ENCODE measurements at places on chromosomes 6 and 20.

DNA sequence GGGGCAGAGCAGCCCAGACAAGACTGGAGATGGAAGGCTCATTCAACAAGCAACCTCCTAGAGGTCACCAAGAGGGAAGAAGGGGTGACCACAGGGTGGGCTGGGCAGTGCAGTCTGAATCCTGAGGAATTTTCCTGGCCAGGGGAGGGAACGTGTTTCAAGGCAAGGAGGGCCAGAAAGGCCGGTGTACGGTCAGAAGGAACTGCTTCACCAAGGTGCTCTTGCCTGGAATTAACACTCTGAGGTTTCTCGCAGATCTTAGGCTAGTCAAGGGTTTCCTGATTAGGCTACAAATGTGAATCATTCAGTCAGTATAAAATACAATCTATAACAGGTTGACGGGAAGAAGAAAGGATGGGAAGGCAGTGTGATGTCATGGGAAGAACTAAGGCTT, 199.3 kb downstream of the LRFN2 start:
- no peak for DNase-seq

DNA sequence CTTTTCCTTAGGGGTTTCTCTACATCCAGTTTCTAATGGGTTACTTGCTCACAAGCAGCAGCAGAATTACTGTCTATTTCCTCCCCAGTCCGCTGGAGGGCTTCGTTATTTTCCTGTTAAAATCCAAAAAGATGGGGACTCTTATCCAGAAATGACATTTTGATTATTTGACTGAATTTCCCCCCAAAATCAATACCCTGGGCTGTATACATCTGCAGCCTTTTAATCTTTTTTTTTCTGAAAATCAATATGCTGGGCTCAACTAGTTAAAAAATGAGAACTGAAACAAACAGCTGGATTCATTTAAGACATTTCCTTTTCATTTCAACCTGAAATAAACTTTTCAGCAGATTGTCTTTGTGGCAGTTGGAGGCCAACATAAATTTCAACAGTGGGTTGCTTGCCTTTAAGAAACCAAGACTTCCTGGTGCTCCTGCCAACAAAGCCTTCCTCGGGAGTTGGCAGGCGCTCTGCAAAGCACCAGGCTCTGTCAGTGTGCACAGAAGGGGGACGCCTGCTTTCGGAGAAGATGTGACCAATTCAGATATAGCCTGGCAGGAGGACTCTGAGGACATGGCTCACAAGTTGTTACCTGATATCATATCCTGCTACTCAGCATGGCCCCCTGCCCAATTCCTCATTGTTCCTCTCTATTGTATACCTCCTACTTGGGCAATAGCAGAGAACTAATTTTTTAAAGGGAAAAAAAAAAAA, 204.7 kb upstream of the ARG1 start:
- DNase-seq = peak; percentile 12

- no peak for DNase-seq
Observed at GRCh38 chr20:36091561-36092397, 62.8 kb upstream of the EPB41L1 start.

GRCh38 chr6:139863964-139864363, 489.5 kb upstream of the CITED2 start:
- no peak for DNase-seq

DNA sequence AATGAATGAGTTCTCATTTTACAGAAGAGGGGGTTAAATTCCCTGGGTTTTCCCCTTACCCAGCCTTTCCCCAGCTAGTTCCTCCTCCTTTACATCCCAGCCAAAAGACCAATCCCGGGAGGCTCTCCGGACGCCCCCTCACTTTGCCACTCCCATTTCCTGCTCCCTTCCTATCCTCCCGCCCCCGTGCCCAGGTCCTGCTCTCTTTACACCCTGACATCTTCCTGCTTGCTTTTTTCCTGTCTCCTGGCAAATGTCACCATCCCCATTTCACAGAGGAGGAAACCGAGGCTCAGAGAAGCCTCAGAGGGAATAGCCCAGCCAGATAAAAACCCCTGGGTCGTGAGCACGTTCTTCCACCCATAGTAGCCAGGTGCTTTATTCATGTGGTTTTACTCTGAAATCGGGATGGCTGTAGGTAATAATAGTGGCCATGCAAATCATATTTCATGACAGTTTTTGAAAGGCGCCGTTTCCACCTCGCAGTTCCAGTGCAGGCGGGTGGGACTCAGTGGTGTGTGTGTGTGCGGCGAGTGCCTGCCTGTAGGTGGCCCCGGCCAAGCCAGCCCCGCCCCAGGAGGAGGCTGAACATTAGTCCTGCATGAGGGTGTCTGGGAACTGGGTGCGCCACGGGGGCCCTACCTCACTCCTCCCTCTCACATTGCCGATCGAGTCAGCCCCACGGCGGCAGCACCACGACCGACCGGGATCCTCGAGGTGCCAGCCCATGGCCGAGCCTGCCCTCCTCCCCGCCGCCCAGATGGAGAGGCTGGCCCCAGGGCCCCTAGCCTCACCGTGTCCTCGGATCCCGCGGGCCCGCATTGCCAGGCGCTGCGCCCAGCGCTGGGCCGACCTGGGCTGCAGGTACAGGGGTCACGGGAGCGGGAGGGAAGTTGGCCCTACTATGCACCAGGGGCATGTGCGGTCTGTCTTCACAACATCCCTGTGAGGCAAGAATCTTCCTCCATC, at the start of gene ARHGAP40:
TSS of gene ARHGAP40 (plus strand) at position 594 of the 969 bp plus-strand sequence.
- no peak for DNase-seq

DNA sequence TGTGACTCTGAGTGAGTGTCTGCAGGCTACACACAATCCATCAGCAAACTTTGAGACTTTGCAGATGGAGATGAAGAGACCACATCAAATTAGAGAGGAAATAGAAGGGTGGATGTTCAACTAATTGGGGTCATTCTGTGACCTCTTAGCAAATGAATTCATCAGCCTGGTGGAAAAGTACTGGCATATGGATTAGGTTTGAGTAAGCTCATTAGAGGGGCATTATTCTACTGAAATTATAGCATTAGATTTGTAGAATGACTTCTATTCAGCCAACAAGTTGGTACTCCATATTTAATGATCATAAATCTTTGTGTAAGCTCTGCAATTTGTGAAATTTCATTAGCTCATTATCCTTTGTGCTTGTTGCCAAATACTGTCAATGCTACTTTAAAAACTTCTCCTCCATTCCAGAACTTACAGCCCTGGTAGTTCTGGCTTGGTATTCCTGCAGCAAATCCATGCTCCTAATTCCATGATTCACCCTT, 63.8 kb downstream of the ADTRP start:
- no peak for DNase-seq

DNA sequence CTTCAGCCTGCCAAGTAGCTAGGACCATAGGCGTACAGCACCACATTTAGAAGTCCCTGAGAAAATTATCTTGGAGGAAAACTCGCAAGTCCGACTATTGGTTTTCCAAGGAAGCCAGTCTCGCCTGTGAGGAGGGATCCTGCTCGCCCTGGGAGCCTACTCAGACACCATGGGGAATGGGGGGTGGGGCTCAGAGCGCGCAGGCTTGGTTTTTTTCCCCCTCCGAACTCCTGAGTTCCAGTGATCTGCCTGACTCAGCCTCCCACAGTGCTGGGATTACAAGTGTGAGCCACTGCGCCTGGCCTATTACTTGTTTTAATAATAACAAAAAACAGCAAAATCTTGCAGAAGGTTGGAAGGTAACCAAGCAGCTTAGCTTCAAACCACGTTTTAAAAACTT, 153.7 kb downstream of the OR2B2 start:
- DNase-seq = no peak

DNA sequence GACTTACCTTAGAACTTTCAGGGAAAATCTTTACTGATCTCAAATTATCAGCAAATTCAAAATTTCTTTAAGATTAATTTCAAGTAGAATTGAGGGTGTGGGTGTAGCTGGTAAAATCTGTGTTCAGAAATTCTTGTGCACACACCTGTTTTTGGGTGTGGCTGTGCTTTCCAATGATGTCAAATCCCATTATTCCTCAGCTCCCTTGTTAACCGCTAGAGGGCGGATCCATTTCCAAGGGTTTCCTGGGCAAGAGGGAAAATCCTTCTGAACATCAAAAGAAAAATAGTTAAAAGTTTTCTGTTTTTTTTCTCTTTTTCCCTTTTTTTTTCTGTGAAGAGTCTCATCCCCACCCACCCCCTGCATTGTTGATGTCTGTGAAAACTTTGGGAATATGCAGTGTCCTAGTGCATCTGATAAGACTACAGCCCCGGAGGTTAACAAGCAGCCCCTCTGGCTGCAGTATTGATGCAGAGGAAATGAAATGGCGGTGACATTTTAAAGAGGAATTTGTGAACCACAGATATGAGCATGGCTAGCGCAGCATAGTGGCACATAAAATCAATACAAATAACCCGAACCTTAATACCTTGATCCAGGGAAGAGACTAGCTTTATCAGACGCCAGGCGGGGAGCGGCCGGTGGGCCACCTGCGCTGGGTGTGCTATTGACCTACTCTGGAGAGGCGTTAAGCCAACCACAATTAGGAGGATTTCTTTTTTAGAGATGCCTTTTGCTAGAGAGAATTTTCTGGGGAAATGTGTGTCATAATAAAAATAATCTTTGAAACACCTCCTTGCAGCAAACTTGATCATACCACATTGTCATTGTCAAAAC, 130.9 kb downstream of the FOXA2 start:
- no peak for DNase-seq

DNA sequence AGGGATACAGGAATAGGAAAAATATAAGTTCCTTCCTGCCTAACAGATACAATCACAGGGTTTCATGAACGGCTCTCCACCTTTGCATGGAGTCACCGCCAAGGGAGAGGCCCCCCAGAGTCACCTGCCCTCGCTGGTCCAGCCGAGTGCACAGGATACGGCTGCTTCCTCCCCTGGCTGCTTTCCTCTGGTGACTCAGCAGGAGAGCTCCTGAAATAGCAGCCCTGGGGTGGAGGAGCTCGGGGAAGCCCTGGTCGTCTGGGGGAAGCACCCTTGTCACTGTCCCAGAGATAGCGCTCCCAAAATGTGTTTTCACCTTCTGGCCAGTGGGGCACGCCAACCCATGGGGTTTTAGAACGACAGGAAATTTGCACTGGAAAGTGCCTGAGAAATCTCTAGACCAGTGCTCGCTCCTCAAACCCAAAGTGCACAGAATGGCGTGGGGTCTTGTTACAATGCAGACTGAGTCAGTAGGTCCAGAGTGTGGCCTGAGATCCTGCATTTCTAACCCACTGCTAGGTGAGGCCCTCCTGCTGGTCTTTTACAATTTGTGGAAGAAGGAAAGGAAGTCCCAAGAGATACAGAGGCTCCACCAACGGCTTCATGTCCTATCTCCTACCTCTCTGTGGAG, 35.9 kb upstream of the FAM50B start:
- no peak for DNase-seq
